Iris pigment epithelial cell (primary cell): ENCODE measurements at places on chromosomes 7 and 10.

- no peak for DNase-seq
These were observed 222.5 kb downstream of the CCSER2 start for GRCh38 chr10:84550756-84551436.

DNA sequence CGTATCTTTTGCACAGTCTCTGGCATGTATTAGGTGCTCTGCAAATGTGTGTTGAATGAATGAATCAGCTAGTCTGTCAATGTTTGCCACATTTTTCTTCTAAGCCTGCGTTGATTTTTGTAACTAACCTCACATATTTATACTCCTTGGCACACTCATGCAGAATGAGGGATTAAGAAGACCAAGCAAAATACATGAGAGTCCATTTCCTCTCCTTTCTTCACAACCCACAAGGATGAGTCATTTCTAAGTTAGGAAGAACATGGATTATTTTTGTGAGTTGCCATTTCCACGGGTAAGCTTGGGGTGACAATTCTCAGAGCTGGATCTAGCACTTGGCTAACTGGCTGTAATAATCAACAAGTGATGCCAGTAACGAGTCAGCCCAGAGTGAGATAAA, 158.8 kb downstream of the TWIST1 start:
- peak; percentile 92 for DNase-seq

- no peak for DNase-seq
These were observed 30.3 kb downstream of the SLC29A3 start for GRCh38 chr10:71349406-71349805.

DNA sequence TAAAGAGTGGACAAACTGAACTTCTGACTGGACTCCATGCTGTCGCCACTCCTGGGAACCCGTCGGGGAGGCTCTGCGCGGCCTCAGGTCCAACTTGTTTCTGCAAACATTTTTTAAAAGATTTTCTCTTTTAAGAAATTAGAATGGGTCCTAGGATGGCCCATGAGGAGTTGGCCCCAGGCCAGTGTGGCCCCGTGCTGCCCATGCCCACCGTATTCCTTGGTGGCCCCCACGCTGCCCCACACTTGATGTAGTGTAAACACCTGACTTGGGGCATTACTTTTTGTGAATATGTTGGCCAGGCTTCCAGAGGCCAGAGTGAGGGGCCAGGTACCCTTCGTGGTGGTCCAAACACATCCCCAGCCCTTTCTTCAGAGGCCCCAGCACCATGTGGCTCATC, 19.3 kb downstream of the ZNF316 start:
- no peak for DNase-seq

DNA sequence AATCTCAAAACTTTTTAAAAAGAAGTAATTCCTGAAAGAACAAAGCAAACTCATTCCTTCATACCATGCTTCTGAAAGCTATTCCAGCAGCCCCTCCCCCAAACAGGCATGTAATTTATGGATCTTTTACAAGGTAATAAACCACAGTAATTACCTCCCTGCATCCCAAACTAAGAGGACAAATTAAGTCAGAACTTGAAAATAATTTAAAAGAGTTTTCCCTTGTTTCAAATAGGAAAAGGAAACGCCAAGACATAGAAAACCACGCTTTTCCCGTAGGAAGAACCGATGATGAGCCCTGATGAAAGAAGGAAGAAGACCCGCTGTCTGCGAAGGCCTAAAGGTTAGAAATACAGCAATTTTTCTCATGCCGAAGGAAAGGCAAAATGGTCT, 8.9 kb downstream of the HOXA4 start:
- DNase-seq: no peak

- DNase-seq: no peak
These were observed 3.9 kb upstream of the NOBOX start for GRCh38 chr7:144407266-144407931.

- no peak for DNase-seq
These were observed 329.6 kb downstream of the XPNPEP1 start for GRCh38 chr10:109593682-109594081.
